ENCODE measurements at places on chromosomes 11 and 22.

DNA sequence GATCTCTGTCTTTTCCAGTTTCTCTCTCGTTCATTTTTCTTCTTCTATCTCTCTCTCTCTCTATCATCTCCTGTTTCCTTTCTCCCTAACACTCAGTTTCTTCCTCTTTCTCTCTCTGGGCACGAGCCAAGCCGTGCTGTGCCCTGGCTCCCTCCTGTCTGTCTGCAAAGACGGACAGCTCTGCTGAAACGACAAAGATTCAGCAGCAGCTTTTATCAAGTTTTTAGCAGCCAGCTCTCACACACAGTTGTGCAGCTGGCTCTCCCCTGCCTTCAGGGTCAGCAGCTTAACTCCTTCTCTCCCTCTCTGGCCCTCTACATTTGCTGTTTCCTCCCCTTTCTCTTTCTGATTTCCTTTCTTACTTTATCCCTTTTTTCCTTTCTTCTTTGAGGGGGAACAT, 352.0 kb upstream of the MPPED2 start:
- no peak for DNase-seq

GRCh38 chr11:33448461-33449130, 191.4 kb downstream of the HIPK3 start:
- no peak for DNase-seq

GRCh38 chr11:62411524-62411923, 7.3 kb upstream of the SCGB1A1 start:
- no peak for DNase-seq

DNA sequence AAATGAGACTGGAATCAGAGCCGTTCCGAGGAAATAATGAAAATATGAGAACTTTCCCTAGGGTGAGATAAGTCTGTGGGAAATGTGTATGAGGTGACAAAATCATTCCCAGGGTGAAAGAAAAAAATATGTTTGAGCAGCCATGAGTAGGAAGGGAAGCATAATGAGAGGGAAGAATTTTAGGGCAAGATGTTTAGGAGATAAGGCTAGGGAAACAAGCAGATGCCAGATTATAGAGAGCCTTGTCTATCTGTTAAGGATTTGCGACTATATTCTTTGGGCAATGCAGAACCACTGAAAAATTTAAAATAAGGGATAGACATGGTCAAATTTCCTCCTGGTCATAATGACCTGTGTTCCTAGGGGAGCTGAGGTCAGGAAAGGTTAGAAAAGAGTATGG, 54.4 kb downstream of the STIM1 start:
- no peak for DNase-seq

- DNase-seq = no peak
Measured at GRCh38 chr22:27768027-27768653, 33.4 kb downstream of the MN1 start.

DNA sequence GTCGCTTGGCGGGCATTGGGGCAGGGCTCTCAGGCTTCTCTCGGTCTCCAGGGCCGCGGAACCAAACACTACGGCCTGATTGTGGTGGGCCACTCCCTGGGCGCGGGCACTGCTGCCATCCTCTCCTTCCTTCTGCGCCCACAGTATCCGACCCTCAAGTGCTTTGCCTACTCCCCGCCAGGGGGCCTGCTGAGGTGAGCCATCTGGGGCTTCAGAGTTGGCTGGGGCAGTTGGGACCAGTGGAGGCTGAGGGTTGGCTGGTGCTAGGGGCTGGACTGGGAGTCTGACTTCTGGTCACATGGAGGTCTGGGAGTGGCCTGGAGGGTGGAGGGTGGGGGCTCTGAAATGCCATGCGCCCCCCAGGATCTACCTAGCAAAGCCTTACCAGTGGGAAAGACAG, 15.3 kb upstream of the MYRF start:
- DNase-seq = no peak

DNA sequence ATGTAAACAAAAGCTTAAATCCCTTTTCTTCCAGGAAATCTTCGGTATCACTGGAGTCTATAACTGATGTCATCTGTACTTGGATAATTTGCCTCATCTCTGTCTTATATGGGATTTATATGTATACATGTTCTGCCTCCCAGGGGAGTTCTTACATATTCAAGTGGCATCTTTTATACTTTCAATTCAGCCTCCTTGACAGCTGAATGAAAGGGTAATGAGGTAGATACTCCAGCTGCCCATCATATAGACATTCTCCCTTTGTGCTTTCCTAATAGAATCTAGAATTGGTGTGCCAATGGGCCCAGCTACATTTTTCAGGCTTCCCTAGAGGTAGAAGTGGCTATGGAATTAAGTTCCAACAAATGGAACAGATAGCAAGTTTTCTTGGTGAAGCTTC, 223.8 kb downstream of the LRRC4C start:
- no peak for DNase-seq

DNA sequence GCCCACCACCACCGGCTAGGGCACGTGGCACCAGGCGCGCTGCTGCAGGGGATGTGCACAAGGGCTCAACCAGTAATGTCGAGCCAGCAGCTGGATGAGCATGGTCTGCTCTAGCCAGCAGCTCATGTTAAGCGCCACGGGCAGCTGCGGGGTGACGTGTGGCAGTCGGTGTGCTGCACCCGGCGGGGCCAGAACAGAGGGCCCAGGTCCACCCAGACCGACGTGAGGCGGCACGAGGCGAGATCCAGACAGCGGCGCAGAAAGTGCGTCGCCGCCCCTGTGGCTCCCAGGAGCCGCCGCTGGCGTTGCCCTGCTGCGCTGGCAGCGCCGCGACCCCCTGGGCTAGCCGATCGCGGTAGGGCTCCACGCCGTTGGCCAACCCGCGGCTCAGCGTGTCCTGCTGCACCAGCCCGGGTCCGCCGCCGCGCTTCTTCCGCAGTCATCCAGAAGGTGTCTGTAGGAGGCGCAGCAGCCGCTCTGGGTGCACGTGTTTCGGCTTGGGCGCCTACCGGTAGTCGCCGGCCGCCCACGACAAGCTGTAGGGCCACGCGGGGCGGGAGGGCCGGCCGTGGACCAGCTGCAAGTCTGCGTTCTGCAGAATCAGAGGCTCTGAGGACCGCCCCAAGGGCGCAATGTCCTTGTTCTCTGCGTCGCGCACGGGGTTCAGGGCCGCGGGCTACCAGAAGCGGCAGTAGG, 4.6 kb upstream of the GALR3 start:
- DNase-seq = peak; percentile 82

DNA sequence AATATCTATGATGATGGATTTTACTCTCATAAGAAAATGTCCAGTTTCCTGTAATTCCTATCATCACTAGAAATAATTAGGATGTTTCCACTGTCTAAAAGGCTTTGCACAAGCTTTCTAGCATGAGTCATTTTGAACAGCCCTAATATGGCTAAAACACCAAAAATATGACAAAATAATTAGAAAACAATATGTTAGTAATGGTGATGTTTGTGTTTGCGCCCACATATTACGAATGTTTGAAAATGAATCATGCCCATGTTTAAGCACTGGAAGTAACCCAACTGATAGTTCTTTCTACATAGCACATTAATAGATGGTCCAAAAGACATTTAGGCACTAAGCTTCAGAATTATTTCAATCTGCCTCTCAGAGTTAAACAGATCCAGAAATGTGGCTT, 96.0 kb downstream of the TRPC6 start:
- DNase-seq = no peak

All from germinal center (tissue), 1 donor.